Right lung (tissue), 10 donors: ENCODE measurements at places on chromosomes 16 and 17.
A peak's percentile ranks its signal among the peaks of the same experiment; 100 is the strongest.

DNA sequence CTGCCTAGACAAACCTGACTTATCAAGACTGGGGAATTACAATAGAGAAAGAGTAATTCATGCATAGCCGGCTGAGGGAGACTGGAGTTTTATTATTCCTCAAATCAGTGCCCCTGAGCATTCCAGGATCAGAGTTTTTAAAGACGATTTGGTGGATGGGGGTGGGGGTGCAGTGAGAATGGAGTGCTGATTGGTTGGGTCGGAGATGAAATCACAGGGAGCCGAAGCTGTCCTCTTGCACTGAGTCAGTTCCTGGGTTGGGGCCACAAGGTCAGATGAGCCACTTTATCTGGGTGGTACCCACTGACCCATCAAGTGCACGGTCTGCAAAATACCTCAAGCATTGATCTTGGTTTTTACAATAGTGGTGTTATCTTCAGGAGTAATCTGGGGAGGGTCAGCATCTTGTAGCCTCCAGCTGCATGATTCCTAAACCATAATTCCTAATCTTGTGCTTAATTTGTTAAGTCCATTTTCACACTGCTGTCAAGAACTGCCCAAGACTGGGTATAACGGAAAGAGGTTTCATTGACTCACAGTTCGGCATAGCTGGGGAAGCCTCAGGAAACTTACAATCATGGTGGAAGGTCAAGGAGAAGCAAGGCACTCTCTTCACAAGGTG, 69.6 kb downstream of the MARF1 start:
- no peak for DNase-seq

DNA sequence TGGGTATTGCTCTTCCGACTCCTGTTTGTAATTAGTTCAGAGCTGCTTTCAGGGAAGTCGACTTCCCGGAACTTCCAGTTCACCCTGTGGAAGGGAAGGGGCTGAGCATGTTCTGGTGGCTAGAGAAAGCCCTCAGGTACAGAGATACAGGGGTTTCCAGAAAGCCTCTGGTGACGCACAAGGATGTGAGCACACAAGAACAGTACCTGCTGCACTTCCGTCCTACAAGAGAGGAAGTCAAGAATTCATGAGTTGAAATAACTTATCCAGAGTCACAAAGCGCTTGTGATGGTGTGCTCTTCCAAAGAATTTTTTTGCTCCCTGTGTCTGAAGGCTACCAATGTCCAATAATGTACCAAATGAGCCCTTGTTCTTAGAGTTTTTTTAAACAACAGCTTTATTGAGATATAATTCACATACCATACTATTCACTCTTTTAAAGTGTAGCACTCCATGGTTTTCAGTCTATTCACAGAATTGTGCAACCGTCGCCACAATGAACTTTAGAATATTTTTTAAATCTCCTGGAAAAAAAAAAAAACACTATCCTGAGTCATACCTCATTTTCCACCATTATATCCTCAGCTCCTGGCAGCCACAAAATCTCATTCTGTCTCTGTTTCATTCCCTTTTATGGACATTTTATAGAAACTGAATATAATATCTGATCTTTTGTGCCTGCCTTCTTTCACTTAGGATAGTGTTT, 327.6 kb downstream of the CDH13 start:
- DNase-seq: no peak

GRCh38 chr16:84350685-84351400, 17.5 kb upstream of the ATP2C2 start:
- DNase-seq: no peak

DNA sequence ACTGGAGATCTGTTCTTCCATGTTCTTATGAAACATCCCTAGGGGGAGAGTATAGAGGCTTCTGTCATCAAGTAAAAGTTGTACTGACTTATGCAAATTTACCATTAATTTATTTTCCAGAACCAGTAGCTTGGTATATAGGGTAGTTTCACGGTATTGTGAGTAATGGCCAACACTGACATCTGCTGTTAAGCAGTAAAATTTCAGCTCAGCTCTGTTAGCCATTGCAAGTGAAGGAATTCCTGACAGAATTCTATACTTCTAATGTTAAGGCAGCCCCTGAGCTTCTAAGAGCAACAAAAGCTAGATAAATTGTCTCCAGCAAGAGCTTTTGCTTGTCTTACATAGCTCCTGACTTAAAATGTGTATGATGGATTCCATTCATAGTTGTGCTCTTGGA, 613.5 kb upstream of the C16orf82 start:
- no peak for DNase-seq

DNA sequence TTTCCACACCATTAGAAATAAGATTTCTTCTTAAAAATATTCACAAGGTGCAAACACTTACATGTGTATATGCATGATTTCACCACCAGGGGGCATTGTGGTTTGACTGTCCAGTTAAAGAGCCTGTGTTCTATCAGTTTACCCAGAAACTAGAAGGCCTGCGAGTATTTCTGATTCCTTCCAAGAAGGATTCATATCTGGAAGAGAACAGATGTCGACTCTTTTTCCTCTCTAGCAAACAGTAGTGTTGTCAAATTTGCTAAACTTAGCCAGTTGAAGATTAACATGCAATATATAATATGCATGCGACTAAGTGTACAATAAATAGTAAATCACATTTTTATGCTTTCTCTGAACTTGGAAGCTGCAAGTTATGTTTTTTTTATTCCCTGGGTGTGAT, 404.1 kb downstream of the WWOX start:
- DNase-seq: peak; percentile 81

GRCh38 chr17:13561606-13562270, 40.0 kb downstream of the HS3ST3A1 start:
- no peak for DNase-seq

DNA sequence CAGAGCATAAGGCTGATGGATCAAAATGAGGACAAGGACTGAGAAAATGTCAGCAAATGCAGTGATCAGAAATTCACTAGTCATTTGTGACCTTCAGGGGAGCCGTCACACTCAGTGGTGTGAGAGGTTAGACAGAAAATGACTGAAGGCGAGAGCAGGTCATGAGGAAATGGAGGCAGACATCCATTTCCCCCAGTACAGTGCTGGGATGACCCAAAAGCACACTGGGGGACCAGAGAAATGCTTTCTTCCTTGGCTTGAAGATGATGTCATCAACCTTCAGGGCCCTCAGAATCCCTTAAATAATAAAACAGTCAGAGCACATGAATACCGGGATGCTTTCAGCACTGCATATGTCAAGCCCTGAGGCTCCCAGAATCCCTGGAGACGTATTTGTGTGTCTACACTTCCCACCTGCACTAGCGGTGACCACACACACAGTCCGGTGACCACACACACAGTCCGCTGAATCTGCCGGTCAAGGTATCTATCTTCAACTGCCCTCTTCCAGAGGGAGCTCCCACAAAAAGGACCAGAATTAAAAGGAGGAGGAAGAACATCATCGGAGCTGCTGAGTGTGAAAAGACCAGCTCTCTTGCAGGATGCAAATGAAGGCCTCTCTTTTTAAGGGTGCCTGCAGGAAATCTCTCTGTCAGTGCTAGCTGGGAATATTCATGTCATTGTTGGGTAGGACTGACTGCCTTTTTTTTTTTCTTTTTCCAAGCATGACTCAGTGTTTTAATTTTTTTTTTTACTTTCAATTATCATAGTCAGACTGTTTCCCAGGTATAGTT, 8.2 kb downstream of the UBE2O start:
- no peak for DNase-seq

- no peak for DNase-seq
These were observed 63.3 kb upstream of the MTMR4 start for GRCh38 chr17:58577696-58578095.

- DNase-seq: no peak
These were observed 284.4 kb upstream of the FOXF1 start for GRCh38 chr16:86225905-86226371.

GRCh38 chr16:1098266-1098991, 2.4 kb upstream of the C1QTNF8 start:
- DNase-seq: no peak

- peak; percentile 51 for DNase-seq
These were observed 106.4 kb downstream of the SLC39A11 start for GRCh38 chr17:72985882-72986720.

DNA sequence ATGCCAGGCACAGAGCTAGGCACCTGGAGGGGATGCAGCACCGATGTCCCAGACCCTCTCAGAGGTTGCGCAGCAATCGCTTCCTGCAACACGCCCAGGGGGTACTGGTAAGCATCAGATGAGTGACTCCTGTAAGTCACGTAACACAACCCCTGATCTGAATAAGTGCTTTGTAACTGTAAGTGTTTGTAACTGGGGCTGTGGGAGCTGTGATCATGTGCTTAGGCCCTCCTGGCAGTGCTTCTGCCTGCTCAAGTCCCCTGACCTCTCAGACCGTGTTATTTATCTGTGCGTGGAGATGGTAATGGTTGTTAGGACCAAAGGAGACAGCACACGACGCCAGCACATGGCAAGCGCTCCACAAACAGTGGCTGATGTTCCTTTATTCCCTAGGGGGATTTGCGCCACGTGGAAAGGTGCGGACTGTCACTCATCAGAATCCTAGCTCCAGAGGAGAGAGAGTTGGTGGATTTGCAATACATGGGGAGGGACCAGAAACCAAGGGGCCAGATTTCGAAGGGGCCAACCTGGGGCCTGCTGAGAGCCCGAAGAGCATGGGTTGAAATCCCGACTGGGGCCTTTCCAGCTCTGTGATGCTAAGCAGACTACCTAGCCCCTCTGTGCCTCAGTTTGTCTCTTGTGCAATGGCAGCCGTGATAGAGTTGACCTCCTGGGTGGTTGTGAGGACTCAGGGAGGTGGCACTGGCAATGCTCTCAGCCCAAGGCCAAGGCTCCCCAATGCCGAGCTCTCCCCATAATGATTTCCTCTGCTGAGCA, 151.8 kb downstream of the IRF8 start:
- no peak for DNase-seq

DNA sequence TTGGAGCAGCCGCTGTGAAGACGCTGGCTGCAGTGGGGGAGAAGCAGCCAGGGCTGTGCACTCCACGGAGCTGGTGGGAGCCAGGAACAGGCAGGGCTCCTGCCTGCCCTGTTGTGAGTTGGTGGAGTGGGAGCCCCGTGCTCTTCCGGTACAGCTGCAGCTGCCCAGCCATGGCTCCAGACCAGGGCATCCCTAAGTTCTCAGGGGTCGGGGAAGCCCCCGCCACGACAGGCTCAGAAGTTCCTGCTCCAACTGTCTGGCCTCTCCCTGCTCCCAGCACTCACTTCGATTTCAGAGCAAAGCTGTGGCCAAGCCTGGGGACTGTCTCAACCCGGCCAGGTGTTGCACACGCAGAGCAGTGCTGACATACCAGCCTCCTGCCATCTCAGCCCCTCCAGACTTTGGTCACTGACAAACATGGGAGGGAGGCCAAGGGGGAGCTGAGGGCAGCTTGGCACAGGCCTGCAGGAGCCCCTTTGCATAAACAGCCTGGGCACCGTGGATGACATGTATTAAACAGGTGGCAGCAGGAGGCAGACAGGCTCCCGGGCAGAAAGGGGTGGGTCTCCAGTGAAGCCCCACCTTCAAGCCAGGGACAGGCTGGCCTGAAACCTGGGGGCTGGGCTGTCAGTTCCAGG, 13.9 kb upstream of the KDM8 start:
- DNase-seq: no peak
